ENCODE measurements at places on chromosomes 12 and 14.

- DNase-seq, result peak; percentile 37
These were observed 149.0 kb downstream of the PRKCH start for GRCh38 chr14:61470261-61470960.

GRCh38 chr14:91349481-91350074, 68.0 kb downstream of the CCDC88C start:
- DNase-seq, result no peak

DNA sequence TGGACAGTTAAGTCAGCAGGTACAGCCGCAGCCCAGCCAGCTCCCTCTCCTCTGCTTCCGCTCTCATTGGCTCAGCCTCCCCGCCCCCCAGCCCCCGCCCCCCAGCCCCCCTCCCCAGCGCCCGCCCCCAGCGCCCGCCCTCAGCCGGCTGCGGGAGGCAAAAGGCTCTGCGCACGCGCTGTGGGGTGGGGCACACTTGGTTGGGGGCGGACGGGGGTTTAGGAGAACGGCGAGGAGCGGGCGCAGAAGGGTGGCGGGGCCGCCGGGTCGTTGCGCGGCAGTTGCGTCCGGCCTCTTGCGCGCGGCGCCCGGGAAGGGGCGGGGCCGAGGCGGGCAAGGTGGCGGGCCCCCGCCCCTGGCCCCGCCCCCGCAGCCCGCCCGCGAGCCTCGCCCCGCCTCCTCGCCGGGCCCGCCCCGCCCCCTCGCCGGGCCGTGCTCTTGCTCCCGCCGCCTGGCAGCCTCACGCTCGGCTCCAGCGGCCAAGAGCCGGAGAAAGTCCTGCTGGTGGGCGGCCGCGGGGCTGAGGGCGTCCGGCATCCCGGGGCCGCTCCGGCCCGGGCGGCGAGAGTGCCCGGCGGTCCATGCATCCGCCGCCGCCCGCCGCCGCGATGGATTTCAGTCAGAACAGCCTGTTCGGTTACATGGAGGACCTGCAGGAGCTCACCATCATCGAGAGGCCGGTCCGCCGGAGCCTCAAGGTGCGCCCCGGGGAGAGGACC, at the start of gene PPP4R4:
Gene PPP4R4 (plus strand): TSS at position 438 of the 719 bp plus-strand sequence. CDS start 144 bp downstream, at position 582.
- DNase-seq, result peak; percentile 91

- DNase-seq, result no peak
These were observed 5.9 kb upstream of the RMST start for GRCh38 chr12:97456571-97457188.

- DNase-seq, result no peak
These were observed 31.2 kb downstream of the CREBL2 start for GRCh38 chr12:12642916-12643315.

DNA sequence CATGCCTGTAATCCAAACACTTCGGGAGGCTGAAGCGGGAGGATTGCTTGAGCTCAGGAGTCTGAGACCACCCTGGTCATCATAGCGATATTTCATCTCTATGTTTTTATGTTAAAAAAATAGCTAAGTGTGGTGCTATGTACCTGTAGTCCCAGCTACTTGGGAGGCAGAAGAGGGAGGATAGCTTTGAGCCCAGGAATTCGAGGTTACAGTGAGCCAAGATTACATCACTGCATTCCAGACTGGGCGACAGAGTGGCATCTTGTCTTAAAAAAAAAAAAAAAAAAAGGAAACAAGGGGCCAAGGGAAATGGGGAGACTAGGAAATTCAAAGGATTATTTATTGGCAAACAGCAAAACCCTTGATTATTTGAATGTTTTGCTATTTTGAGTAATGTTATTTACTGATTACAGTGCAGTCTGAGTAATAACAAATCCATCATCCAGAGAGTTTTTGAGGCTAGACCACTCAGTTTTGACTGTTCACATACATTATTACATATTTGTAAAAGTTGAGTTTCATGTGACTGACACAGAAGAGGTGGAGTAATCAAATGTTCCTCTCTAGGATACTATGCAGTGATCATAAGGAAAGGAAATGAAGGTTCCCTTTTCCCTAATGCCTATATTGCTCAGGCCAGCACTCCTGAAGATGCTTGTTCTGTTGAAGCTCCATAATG, 40.8 kb downstream of the PRKCH start:
- no peak for DNase-seq

GRCh38 chr12:90287585-90287984, 578.9 kb upstream of the ATP2B1 start:
- DNase-seq, result no peak

- DNase-seq, result no peak
These were observed 77.0 kb downstream of the SEC23A start for GRCh38 chr14:39025810-39026627.

DNA sequence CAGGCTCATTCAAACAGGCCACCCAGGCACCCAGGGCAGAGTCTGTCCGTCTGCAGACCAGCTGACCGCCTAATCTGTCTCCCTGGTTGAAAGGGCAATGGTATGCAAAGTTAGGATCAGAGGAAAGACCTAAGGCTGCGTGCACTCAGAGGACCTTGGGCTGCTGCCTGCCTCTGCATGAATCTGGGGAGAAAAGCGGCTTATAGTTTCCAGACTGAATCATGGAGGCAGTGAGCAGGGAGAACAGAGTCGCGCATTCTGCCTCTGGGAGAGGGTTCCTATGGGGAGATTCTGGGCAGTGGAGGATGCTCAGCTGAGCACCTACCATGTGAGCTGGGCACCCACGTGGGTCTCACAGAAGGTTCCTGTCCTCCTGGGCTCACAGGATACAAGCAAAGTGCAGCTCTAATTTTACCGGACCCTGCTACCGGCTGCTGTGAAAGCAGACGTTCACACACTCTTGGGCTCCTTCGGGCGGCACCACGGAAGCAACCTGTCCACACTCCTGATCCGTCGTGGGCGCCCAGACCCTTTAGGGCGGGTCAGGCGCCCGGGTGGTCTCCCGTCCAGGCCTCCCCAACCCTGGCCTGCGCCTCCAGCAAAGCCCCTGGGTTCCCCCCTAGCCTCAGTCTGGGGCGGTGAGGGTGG, 772 bp downstream of the SCARB1 start:
- DNase-seq, result no peak

DNA sequence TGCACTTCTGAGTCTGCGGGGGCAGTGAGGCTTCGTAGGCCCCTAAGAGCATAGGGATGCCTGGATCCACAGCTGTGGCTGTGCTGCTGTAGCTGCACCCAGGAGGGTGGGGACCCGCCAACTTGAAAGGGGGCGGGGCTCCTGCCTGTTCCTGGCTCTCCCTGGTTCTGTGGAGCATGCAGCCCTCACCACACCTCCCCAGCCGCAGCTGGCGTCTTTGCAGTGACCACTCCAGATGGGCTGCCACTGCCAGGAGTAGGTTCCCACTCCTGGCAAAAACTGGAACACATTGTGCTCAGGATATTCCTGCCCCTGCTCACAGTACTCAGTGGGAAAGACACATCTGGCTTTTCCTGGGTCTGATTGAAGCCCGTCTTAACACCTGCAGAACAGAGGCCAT, 35.8 kb downstream of the TIMELESS start:
- DNase-seq, result no peak

GRCh38 chr12:3928538-3929184, 55.5 kb upstream of the PARP11 start:
- DNase-seq, result no peak

DNA sequence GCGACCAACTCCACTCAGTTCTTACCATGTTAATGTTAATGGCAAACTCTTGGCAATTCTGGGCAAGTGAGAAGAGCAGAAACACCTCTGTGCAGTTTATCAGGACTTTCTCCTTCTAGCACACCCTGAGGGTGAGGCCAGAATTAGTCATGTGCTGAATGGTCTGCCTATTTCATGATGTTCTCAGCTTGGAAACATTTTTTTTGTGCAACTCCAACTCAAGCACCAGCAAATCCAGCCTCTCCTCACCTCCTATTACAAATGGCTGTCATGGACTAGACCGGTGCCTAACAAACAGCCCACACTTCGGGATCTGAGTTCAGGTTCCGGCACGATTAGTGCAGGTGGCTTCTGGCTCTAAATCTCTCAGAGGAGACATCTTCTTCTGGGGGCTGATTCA, 246.0 kb downstream of the ZFP36L1 start:
- DNase-seq, result no peak

DNA sequence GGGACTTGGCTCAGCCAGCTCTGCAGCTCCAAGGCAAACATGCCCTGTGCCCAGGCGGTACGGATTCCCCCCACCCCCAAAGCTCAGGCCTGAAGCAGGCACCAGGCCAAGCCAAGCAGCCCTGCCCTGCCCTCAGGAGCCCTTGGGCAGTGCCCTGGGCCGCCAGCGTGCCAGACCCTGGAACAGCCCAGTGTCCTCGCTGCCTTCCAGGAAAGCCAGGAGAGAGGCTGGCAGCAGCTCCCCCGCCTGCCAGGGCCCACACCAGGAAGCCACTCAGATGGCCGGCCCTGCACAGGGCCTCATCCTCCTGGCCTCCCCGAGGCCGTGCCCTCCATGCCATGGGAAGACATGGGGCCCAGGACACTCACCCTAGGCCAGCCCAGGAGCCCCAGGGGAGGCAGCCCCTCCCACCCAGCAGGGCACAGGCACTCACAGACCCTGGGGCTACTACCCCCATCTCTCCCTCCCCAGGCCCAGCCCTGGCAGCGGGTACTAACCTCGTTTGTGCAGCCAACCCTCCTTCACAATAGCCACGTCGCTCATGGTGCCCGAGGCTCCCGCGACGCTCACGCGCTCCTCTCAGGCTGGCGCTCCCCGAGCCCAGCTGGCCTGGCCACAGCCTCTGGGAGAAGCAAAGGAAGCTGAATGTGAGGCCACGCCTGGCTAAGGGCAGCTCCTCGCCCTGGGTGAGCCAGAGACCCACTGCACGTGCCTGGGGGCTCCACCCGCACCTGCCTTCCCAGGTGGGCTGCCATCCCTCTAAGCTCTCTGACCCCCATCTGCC, 3.3 kb downstream of the AKT1 start:
- peak; percentile 56 for DNase-seq

DNA sequence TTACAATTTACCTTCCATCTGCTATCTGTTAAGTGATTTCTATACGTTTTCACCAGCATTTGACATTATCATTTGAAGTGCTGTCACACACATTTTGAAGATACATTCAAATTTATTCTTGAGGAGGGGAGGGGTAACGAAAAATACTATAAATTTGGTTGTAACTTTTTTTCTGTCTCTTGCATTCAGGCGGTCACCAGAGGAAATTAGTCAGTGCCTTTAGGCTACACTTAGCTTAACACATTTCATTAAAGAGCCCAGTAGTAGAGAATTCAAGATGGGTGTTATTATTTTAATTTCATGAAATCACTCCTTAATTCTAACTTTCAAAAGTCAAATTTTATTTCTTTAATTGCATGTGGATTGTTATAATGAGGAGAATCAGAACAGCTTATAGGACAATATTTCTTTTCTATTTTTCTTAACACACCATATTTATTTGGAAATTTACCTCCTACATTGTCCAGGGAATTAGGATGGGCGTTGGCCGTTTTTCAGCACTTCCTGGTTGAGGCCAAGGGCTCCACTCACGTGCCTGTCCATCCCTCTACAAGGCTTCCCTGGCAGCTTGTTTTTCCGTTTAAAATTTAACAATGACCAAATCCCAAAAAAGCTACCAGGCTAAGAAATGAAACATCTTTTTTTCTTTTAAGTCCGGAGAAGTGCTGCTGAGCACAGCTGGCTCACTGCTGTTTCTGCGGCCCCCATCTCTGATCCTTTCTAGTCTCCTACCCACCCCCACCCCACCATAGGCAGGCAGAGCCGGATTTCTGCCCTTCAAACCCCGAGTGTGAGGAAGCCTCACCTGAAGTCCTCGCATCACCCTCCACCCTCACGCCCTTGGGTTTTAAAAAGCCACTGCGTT, 1.1 kb upstream of the FAR2 start:
- DNase-seq, result no peak

- no peak for DNase-seq
These were observed 827.9 kb downstream of the FLRT2 start for GRCh38 chr14:86357876-86358275.
